C1 segment of cervical spinal cord (tissue), 14 donors: ENCODE measurements at places on chromosomes 1 and 21.

GRCh38 chr1:226495716-226496115 lies 52.8 kb upstream of the STUM start:
- no peak for DNase-seq

DNA sequence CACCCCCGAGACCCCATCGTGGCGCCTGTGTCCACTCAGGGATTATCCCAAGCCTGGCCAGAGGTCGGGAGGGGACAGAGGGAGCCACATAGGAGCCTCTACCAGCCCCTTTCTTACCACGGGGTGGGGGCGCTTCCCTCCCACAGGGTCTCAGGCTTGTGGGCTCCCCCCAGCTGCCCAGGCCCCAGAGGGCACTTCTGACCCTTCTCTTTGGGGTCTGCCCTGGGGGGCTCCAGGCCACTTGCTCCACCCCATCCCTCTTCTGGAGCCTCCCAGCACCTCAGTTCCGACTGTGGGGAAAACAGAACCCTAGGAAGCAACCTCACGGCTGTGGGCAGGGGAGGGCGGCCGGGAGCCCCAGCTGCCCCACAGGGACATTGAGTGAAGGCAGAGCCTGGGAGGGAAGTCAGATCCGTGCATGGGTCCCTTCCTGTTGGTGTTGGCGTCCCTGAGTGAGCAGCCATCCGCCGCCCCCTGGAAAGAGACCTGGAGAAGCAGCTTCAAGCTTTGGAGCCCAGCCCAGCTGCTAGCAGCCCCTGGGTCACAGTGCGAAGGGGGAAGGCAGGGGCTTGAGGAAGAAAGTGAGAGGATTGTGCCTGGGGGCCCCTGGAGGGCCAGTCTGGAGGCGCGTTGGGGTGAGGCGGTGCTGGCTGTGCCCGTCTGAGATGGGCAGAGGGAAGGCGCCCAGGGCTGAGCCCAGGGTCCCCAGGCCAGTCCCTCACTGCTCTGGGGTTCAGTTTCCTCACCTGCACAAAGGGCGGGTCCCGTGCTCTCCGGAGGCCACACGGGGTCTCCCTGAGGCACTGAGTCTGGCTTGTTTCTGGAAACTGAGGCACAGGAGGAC lies 22.1 kb downstream of the RRP1 start:
- DNase-seq = no peak

GRCh38 chr1:67919274-67920072 lies 86.2 kb upstream of the GNG12 start:
- no peak for DNase-seq

- no peak for DNase-seq
Measured at GRCh38 chr1:214791961-214792360, 189.0 kb downstream of the CENPF start.

DNA sequence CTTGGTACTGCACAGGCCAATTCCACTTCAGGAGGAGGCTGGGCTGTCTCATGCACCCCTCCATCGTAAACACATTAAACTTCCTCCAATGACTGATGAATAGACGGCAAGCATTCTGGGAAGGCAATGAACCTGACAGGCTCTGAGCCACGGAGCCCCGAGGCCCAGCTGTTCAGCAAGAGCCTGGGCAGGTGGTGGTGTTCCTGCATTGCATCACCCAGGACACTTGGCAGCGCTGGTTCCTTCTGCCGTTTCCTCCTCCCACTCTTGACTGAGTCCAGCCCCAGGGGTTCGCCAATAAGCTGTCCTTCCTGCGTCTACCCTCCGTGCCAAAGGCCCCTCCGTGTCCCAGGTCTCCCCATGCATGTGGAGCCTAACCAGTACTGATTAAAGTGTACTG lies 109.8 kb downstream of the JAK1 start:
- no peak for DNase-seq

- DNase-seq = no peak
Measured at GRCh38 chr1:163820766-163821165, 499.0 kb downstream of the NUF2 start.

- no peak for DNase-seq
Measured at GRCh38 chr1:173302890-173303829, 96.0 kb upstream of the TNFSF4 start.

- DNase-seq = no peak
Measured at GRCh38 chr1:83815330-83815729, 183.6 kb downstream of the TTLL7 start.

GRCh38 chr21:36208326-36209013 lies 51.8 kb downstream of the DOP1B start:
- DNase-seq = no peak

DNA sequence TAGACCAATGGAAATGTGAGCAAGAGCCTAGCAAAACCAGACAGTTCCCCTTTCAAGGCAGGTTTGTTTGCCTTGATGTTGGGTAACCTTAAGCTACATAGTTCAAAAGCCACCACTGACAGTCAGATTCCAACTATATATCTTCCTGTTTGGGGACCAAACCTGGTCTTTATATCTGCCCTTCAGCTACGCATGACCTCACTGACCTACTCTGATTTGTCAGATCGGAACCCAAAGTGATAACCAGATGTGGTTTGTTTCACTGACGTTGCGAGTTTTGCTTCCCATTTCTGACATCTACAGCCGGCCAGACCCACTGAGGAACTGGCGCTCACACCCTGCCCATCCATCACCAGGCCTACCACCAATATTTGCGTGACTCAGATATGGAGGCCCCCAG lies 361.1 kb upstream of the CHRM3 start:
- no peak for DNase-seq

DNA sequence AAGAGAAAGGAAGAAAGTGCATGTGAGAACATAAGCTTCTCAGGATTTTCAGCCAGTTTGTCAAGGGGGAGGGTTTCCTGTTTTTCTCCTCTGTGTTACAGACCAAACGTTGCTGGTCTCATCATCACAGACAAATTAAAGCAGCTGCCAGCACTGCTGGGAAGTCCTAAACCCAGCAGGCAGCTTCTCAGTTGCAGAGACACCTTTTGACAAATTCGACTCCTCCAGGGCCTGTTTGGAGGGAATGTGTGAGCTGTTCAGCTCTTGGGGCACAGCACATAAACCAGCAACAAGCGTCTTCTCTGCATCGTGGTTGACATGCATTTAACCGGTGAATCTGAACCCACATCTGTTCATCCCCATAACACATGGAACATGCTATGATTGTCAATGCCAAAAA lies 454.6 kb upstream of the RUNX1 start:
- DNase-seq = no peak

DNA sequence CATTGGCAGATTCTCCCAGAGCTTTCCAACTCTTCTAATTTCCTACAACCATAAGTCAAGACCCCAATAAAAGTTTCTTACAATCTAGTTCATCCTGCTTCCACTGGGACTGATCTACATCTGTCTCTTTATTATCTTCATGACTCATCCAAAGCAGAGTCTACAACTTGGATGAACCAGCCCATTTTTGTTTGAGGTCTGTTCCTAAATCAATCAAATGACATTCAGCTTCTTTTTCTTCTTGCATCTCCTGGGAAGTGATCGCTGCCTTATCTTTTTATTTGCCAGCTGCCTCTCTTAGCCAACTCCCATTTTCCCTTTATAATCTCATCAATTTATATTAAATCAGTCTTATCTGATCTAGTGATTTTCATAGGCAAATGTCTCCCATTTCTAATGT lies 105.6 kb downstream of the ERG start:
- DNase-seq = no peak

- no peak for DNase-seq
Measured at GRCh38 chr1:222104694-222105392, 363.0 kb upstream of the DUSP10 start.
